RWPE2 (cell line): ENCODE measurements at places on chromosomes 4 and X.

DNA sequence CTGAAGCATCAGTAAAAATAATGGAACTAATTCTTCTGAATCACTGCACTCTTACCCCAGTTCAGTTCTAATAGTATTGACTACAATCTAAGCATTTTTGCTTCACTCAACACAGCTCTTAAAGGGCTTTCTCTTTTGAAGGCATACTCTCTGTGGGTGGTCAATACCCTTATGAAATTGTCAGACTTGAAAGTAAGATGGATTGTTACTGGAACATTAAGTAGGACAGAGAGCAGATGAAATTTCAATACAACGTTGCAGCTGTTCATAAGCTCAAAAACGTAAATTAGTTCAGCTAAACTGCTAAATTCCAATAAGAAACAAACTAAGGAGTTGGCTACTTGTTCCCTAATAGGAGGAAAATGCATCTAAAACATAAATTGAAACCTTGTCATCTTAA is 352.3 kb upstream of the TENM3 start:
- DNase-seq, result no peak

DNA sequence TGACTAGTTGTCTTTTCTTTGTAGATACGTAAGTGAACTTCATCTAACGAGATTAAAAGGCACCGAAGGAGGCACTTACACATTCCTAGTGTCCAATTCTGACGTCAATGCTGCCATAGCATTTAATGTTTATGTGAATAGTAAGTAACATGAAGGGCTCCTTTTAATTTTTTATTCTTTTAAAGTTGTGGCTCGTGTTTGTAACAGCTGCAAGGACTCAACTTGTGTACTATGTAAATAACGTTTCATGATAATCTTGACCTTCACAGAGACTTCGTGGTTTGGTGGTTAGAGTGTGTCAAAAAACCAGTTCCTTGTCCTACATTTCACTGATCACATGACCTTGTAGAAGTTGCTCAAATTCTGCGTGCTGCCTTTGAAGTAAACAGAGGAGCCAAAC is 51.6 kb downstream of the KIT start:
- no peak for DNase-seq

DNA sequence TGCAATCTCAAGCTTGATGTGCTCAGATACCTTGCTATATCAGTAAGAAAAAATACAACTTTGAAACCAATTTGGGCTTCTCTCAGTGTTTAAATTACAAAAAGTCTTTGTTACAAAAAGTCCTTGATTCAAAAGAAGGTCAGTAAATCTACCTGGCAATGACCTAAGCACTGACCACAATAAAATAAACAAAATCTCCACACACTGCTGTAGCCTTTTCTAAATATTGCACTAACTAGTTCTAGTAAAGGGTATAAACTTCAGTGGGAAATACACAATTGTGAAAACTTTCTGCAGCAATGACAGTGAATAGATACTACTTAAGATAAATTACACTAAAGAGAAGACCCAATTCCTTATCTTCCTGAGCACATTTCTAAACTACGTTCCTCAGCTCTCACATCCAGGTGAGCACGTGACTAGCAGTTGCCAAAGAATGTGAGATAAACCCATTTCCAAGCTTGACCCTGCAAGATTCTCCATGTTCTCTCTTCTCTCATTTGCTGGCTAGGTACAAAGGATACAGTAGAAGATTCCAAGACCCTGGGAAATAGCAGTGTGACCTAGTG is 81.4 kb upstream of the GPR34 start:
- no peak for DNase-seq

DNA sequence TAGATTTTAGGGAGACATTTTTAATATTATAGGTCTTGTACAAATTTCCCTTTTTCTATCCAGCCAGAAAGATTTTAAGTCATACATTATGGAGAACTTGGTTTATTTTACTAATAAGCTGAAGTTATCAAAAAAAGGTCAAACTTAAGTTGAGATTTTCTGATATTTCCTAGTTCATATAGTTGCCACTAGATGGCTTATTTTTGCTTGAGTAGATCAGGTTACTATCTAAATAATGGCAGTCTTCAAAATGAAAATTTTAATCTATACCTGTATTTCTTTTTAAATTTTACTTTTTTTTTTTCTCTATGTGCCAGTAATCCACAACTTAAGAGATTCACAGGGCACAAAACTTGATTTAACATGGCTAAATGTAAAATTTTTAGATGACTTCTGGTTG is 52.3 kb downstream of the USP9X start:
- DNase-seq, result no peak

DNA sequence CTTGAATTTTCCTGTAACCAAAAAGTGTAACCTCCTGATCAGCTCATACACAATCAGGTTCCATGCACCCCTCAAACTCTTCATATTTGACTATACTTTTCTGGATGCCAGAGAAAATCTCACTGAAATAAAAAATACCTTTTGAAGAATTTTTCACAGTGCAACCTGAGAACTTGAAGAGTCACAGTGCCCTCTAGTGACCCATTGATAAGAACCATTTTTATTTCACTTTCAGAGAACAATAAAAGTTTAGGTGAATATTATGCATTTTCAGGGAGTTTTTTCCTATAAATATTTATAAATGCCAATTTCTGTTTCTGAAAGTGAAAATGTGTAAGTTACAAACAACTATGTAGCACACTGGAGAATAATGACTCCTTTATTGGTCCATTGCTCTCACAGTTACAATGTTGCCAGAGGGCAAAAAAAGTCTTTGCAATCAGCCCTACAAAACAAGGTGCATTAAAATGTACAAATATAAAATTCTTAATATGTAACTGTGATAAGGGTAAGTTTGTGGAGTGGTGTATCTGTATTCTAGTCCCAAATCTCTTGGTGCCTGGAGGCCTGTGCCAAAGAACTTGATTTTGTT is 153.6 kb upstream of the INTU start:
- DNase-seq, result no peak

- no peak for DNase-seq
Measured at GRCh38 chr4:27206009-27206408, 345.4 kb downstream of the STIM2 start.

DNA sequence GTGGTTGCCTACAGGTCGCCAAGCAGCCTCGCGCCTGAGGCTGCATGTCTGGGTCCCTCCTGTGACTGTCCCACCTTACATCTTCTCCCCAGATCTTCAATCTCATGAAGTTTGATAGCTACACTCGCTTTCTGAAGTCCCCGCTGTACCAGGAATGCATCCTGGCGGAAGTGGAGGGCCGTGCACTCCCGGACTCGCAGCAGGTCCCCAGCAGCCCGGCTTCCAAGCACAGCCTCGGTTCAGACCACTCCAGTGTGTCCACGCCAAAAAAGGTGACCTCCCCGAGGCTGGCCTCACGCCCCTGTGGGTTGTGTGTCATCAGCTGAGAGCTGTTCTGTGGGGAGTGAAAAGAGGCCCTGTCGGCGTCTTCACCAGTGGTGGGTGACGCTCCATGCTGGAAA is 24.9 kb upstream of the HGFAC start:
- peak; percentile 68 for DNase-seq
